ENCODE measurements at places on chromosomes 12 and 14.

- no peak for DNase-seq
Observed at GRCh38 chr14:81772381-81772780, 238.7 kb upstream of the SEL1L start.

DNA sequence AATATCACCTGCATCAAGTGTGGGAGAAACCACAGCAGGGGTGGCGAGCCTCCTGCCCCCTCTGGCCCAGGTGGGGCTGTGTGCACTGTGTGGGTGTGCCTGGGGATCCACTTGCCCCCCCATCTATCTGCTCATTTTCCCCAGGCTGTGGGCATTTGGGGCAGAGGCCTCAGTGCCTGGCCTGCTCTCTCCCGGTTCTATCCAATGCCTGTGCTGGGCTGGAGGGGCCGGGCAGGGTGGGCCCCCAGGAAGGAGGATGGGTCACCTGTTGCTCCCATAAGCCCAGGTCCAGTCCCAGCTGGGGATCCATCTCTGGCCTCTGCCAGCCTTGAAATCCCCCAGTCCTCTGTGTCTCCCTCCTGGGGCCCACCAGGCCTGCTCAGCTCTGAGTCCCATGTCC, 105.6 kb downstream of the TMEM121 start:
- no peak for DNase-seq

DNA sequence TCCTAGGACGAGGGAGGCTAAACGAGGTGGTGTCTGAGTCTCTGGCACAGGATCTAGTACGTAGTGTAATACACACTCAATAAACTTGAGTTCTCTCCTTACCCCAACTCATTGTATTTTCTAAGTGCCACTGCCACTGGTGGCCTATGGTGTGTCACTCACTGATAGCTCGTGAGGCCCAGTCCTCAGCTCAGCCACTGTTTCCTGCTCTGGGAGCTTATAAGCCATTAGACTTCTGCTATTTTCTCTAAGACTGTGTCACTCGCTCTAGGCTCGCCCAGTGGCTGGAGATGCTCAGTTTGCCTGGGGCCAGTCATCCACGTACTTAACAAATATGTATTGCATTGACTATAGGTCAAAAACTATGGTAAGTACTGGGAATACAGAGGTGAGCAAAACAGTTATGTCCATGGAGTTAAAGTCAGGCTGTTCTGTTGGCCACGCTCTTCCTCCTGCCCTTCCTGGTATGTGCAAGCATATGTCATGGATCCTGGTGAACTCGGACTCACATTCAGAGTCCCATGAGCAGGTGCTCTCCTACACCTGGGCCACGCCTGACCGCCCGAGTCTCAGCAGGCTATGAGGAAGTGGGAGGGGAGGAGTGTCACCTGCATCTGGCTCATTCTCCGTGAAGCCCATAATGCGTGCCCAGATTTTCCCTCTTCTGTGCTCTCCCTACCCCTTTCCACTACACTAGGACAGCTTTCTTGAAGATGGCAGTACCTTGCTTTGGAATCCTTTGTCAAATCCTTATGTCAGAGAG, 41.6 kb downstream of the DEGS2 start:
- no peak for DNase-seq

DNA sequence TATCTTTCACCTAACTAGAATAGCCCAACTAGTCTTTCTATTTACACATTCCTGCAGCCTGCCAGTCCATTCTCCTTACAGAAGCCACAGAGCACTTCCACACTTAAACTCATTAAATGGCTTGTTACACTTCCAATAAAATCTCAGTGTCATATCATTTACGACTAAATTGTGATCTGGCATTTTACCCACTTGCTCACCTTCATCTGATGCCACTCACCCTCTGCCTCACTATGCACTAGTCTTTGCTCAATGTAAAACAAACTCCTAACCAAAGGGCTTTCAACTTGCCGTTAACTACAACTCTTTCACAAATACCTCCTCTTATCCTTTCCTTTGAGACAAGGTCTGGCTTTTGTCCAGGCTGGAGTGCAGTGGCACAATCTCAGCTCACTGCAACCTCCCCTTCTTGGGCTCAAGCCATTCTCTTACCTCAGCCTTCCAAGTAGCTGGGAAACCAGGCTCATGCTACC, 24.1 kb downstream of the YAF2 start:
- no peak for DNase-seq

DNA sequence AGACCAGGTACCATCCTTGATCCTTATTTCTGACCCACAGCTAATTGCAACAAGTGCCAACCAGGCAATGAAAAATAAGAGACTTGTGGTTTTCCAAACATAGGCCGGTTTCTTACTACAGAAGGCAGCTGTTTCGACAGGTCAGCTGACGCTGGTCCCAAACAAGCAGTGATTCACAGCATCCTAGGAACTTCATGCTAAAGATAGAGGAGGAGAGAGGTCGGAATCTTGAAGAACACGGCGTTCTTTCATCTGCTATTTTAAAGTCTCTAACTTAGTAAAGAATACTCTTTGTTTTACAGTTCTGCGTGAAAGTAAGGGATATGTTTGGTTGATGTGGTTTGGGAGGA, 28.1 kb upstream of the ADGRD1 start:
- DNase-seq, result no peak

- no peak for DNase-seq
Observed at GRCh38 chr14:105161309-105161708, 7.3 kb downstream of the JAG2 start.

DNA sequence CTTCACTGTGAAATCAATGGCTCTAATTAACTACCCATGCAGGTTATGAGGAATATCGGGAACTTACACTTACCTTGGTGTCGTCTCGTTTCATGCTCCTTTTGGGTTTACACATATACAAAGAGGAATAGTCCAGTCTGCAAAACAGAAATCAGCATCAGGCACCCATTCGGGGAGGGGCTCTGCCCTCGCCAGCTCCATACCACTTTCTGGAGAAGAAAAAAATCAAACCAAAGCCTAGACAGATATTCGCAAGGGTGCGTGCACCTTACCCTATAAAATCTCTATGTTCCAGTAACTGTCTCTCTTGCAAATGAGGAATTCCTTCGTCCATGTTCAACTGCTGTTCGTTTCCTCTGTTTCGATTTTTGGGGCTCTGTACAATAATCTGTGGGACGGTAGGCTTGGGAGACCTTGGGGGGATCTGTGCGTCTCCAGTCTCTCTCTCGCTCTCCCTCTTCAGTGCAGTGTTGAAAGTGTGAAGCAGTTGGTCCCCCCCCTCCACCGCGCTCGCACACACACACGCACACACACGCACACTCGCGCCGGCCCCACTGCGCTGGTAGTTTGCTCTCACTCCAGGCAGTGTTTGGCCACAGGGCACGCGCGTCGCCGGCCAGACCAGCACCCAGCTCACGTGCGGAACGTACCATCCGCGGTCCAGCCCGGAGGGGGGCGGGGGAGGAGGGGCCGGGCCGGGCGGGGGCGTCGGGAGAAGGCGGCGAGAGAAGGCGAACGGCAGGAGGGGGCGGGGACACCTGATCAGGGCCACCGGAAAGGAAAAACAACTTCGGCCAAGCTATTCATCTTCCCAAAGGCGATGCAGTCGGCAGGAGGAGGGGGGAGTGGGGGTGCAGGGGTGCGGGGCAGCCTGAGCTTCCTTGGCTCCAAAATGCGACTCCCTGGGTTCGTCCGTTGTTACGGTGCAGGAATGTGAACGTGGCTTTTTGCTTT, at the start of gene BHLHE41:
Gene BHLHE41, minus strand, starts transcription at position 592 of the 954 bp plus-strand sequence. Its CDS starts 258 bp downstream, at position 334.
- peak; percentile 39 for DNase-seq

GRCh38 chr14:69848156-69848555, 31.1 kb upstream of the SMOC1 start:
- no peak for DNase-seq

DNA sequence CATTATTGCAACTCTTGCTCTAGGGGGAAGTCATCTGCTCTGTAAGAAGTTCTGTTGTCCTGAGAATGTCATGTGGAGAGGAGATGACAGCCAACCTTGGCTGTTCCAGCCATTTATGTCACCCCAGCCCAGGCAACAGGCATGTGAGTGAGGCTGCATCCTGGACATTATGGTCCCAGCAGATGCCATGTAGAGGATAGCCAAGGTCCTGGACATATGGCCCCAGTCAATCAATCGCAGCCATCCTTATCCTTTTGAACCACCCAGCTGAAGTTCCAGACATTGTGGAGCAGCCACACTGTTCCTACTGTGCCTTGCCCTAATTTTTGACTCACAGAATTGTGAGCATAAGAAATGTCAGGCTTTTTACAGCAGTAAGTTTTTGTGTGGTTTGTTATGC, 84.9 kb downstream of the AVPR1A start:
- DNase-seq, result no peak

GRCh38 chr12:104182144-104182543, 33.4 kb upstream of the TXNRD1 start:
- DNase-seq, result no peak

DNA sequence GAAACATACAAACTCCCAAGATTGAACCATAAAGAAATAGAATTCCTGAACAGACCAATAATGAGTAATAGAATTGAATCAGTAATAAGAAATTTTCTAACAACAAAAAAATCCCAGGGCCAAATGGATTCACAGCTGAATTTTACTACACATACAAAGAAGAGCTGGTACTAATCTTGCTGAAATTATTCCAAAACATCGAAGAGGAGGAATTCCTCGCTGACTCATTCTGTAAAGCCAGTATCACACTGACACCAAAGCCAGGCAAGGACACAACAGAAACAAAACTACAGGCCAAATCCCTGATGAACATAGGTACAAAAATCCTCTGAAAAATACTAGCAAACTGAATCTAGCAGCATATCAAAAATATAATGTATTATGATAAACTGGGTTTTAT, 367.8 kb upstream of the CLEC14A start:
- no peak for DNase-seq

Data from GM06990 (cell line).